ENCODE measurements at places on chromosomes 1 and 21.

- DNase-seq = no peak
Observed at GRCh38 chr1:60113028-60113427, 39.5 kb upstream of the C1orf87 start.

GRCh38 chr1:40185951-40186864 is 25.0 kb downstream of the RLF start:
- DNase-seq = no peak

GRCh38 chr1:172167796-172168596 is 252.5 kb upstream of the C1orf105 start:
- DNase-seq = no peak

DNA sequence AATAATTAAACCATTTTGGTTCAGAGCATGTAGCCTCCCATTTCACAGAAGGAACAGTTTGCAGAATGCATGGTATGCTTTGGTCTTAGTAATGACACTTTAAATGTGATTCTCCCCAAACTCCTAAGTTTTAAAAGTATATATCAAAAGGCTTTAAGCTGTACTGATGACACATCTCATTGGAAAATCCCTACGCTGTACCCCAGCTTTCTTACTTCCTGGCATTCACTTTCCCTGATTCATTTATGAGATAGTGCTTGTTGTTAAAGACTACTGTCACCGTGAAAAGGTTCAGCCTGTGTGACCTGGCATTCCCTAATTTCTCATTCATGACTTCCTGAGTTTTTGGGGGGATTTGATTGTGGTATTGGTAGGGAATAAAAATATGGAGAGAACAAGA is 53.4 kb downstream of the MPZL1 start:
- no peak for DNase-seq

DNA sequence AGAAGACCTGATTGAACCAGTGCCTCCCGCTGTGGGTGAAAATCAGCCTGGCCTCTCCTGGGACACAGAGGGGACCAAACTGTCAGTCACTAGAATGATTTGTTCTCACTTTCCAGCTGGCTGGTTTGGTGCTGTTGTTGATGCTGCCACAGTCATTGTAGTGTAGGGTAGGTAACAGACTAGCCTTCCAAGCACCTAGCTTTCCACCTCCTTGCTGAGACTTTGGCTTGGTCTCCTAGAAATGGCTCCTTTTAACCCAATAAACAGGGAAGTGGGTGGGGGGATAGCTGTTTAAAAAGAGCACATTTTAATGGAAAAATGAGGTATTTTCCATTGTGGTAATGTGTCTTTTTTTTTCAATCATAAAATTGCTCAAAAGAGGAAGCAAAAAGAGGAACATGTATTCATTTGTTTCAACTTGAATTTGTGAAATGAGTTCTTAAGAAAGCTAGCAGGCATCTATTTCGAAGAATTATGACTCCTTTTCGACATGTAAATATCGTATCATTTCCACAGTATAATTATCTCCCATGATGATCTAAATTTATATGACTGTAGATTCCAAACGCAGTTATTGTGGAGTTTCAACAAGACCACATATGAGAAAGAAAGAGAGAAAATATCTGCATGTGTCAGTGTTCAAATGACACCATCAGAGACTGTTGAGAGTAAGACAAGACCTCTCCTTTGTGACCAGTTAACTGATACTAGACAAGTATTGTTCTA is 190.1 kb downstream of the HLX start:
- no peak for DNase-seq

DNA sequence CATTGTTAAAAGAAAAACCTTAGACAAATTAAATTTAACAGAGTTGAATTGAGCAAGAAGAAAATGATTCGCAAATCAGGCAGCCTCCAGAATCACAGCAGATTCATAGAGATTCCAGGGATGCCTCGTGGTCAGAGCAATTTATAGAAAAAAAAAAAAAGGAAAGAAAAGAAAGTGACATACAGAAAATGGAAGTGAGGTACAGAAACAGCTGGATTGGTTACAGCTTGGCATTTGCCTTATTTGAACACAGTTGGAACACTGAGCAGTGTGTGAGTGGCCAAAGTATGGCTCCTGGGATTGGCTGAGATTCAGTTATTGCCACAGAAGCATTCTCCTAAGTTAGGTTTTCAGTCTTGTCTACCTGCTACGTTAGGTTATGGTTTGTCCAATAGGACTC is 9.1 kb upstream of the C21orf91 start:
- DNase-seq = no peak

- DNase-seq = no peak
Observed at GRCh38 chr1:63559357-63559756, 33.9 kb upstream of the PGM1 start.

DNA sequence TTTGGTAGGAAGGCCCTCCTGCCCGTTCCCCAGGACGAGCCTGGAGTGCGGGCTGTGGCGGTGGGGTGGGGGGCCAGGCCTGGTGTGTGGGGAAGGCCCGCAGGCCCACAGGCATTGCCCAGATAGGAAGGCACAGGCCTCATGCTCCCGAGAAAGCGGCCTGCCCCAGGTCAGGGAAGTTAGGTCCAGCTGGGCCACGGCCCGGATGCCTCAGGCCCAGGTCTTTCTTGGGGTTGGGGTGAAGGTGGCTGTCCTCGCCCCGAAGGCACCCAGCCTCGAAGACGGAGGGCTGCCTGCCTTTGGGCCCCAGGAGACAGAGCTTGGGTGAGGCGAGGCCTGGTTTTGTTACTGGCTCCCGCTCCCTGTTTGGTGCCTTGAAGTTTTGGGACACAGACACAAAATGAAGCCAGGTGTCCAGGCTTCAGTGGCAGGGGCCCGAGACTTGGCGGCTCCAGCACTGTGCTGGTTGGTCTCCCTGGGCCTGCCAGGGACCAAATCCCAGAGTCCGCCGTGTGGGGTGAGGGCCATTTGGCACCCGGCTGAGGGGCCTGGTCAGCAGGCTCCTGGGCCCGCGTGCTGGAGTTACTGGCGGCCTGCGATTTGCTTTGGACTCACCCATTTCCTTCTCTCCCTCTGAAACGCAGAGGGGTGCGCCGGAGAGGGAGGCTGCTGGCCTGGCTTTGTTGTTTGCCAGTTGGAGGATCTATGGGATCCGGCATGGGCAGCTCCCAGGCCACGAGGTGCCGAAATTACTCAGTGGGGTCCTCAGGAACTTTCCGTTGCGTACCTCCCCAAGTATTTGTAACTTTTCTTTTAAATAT is 2.0 kb downstream of the SKI start:
- no peak for DNase-seq

DNA sequence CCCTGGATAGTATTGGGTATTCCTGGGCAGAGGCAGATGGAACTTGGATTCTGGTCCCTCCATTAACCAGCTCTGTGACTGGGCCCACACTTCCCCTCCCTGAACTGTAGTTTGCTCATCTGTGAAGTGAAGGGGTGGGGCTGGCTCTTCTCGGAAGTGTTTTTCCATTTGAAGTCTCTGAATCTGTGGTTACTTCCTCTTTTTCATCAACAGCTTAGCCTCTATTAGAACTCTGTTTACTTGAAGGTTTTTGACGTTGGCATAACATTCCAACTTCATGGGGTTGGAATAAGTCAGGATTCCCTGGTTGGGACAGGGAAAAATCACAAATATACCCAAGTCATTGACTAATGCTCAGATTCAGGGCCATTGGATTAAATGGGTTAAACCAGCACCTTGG is 3.6 kb downstream of the KIAA0040 start:
- DNase-seq = no peak

DNA sequence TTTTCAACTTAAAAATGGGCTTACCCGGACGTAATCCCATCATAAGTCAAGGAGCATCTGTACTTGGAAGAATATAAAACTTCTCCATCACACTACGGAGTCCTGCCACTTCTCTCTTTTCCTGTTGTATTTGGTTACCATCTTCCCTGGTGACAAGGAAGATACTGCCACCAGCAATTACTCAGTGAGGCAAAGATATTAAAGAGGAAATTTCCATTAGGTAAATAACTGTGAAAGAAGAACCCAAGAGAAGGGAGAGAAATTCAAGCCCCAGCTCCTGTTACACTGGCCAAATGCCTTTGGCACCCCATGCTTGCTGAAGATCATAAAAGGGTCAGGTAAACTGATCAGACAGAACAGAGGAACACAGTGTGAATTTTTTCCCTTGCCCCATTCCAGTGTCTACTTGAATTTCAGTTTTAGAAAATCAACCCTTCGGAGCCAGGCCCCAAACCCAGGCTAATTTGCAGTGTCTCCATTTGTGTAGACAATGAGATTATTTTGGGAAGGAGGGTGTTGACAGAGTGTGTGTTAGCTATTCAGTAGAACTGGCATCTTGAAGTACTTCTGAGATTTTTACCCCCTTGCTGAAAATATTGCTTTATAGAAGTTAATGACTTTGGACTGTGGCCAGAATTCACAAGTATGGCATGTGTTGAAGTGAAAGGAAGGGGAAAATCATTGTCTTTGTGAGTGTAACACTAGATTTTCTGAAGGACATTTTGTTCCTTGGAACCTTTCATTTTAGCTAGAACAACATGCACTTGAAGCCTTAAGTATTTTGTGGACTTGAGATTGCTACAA is 167.1 kb downstream of the DHRS3 start:
- no peak for DNase-seq

- no peak for DNase-seq
Observed at GRCh38 chr1:169527001-169527400, 41.3 kb upstream of the SLC19A2 start.

- no peak for DNase-seq
Observed at GRCh38 chr21:42721341-42721824, 68.0 kb downstream of the PDE9A start.

DNA sequence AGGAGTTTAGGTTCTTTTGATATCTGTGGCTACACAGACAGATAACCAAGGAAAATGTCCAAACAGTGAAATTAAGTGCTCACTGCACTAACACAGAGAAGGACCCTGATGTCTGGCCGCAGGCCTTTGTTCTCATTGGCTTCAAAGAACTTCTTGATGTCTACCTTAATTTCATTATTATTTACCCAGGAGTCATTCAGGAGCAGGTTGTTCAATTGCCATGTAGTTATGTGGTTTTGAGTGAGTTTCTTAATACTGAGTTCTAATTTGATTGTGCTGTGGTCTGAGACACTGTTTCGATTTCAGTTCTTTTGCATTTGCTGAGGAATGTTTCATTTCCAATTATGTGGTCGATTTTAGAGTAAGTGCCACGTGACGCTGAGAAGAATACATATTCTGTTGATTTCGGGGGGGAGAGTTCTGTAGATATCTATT is 15.2 kb upstream of the LGALS8 start:
- no peak for DNase-seq

DNA sequence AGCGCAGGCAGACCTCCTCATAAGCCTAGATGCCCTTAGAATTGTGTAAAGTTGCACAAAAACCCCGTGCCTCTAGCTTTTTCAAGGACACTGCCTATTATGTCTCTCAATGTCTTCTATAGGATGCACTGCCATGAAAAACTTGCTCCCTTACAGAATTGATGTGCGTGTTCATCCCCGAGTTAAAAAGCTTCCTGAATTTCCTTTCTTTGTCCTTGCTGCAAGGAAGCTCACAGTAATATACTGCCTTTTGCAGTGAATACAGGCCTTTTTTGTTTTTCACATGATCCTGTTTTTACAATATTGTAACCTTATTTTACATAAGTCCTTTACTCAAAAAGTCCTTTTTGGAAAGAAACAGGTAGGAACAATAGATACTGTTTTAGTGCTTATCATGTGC is 193.0 kb downstream of the TTLL7 start:
- DNase-seq = no peak

DNA sequence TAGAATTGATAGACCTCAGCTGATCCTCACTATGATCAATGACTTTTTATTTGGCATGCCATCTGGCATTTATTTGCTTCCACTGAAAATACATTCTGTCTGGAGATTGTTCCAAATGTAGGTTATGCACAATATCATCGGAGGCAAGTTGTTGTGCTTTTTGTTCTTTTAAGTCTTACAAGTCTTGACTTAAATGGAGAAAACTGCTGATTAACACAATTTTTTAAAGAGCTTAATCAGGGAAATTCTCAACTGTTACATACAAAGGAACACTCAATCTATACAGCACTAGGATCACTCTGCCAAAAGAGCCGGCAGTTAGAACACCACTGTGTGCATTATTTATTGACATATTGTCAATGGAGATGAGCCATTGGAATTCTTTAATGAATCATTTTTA is 19.2 kb downstream of the CYYR1 start:
- DNase-seq = no peak

DNA sequence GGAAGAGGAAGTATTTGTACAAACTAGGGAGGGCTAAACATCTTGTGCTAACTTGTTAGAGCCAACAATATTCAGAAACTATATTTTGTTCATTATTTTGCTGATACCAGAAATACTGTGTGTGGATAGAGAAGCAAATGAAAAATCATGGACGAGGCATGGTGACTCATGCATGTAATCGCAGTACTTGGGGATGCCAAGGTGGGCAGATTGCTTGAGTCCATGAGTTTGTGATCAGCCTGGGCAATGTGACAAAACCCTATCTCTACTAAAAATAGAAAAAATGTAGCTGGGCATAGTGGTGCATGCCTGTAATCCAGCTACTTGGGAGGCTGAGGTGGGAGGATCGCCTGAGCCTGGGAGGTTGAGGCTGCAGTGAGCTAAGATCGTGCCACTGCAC is 13.4 kb downstream of the LRRC41 start:
- DNase-seq = no peak

GRCh38 chr1:171911506-171911905 is 70.2 kb downstream of the DNM3 start:
- DNase-seq = no peak
